ENCODE measurements at places on chromosomes 4 and X.

GRCh38 chr4:1369091-1369450, 22.1 kb downstream of the UVSSA start:
- no peak for DNase-seq

DNA sequence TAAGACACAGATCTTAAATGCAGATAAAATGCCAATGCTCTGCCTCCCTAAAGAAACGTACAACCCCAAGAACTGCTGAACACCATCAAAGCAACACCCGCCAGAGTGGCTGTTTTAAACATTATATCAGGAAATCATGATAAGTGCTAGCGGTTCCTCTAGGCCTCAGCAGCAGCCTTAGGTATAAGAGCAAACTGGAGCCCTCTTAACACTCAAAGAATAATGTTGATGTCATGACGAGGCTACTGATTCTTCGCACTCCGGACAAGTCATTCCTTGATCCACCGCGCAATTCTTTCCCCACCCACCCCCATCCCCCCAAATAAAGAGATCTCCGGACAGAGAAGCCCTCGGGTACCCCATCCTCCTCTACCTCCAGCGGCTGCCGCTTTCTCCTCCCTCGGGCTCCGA, 507 bp downstream of the LIN54 start:
- DNase-seq, result no peak

- no peak for DNase-seq
Observed at GRCh38 chr4:10998846-10999245, 314.3 kb upstream of the CLNK start.

DNA sequence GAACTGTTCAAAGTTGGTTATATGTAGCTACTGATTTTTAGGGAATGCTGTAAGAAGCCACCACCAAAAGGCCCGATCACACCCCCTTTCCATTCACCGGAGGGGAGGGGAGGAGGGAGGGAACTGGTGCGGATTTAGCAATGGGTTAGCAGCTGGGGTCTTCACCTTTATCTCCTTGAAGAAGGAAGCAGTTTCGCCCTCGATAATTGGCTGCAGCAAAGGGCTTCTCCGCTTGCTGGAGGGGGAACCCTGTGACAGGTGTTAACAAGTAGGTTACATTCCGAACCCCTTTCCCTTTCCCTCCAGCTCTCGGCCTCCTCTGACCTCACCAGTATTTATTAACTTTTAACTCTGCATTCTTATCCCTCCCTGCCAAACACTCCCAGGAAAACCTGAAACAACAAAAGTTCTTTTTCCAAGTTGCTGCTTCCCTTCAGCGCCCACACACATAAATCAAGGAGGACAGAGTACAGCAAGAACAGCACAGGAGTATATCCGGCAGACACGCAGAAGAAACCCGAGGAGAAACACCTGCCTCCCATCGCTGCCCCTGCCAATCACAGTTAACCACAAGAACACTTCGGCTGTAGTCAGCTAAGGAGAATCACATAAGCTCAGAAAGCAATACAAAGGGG, 39.8 kb upstream of the NAP1L5 start:
- DNase-seq, result no peak

DNA sequence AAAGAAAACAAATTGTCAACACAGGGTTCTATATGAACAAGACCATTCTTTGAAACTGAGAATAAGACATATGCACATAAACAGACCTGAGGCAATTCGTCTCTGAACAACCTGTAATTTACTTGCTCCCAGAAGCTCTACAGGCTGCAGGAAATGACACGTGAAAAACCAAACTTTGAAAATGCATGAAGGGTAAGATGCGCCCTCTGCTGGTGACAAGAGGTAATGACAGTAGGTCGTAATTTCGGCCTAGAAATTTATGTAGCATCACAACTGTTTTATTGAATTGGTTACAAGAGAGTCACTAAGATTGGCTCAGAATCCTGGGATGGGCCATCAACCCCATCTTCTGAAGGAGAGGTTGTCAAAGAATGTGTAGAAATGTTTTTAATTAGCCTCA, 276.5 kb downstream of the PPP4R3C start:
- peak; percentile 24 for DNase-seq

- DNase-seq, result no peak
Observed at GRCh38 chr4:37160653-37161052, 83.9 kb upstream of the NWD2 start.

- no peak for DNase-seq
Observed at GRCh38 chrX:145393702-145394235, 146.5 kb downstream of the SPANXN1 start.

DNA sequence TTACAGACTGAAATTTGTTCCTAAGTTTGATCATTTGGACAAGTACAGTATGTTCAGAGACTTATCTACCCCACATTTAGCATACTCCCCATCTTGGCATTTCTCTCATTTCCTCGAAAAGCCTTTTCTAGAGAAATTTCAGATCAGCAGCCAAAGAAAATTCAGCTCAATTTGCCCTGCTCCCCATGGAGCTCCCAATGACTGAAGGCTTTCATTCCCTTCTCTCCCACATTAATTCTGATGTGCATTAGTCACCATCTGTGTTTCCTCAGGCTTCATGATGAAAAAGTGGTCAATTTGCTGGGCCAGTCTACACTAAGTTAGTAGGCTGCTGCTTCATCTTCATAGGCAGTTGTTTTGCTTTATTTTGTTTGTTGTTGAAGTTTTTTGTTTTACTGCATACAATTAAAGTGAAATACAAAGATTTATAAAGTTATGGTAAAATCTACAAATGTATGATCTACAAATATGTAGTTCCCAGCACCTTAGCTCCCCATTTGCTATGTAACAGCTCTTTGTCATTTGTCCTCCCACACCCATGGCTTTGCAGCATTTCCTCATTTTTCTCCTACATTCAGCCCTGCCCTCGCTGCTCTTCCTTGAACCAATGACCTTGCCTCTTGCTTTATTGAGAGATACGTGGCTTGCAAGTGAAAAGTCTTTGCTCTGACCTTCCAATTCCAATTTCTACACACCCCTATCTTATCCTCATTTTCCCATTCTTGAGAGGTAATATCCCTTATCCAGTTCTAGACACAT, 193.9 kb downstream of the ANAPC10 start:
- DNase-seq, result peak; percentile 44

- peak; percentile 97 for DNase-seq
Observed at GRCh38 chr4:40731792-40732245, 17.9 kb upstream of the NSUN7 start.

- no peak for DNase-seq
Observed at GRCh38 chr4:183797445-183798300, 107.4 kb upstream of the STOX2 start.

Data from MV-4-11 (cell line).